ENCODE measurements at places on chromosomes 2 and 18.
A peak's percentile ranks its signal among the peaks of the same experiment; 100 is the strongest.

- DNase-seq = no peak
These were observed 478.1 kb upstream of the MAP2 start for GRCh38 chr2:208945719-208946256.

DNA sequence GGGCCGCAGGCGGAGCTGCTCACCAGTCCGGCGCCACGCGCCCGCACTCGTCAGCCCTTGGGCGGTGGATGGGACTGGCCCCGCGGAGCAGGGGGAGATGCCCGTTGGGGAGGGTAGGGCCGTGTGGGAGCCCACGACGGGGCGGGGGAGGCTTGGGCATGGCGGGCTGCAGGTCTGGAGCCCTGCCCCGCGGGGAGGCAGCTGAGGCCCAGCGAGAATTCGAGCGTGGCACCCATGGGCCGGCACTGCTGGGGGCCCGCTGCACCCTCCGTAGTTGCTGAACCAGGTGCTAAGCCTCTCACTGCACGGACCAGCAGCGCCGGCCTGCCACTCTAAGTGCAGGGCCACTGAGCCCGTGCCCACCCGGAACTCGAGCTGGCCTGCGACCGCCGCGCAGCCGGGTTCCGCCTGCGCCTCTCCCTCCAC is 182.4 kb upstream of the ERBB4 start:
- DNase-seq = no peak

DNA sequence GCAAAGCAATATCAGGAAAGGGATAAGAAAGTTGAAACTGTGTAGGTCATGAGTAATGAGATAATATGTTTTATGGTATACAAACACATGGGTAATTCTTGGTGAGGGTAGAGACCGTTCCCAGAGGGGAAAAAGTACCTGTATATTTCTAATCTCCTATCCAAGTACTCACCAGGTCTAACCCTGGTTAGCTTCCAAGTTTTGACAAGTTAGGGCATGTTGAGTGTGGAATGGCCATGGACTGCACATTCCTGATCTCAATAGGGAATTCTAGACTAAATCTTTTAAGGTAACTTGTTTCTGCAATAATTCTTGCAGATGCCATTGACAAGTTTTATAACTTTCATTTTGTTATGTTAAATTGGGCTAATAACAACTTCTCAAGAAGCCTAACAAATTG is 216.6 kb downstream of the SPAG16 start:
- DNase-seq = no peak

DNA sequence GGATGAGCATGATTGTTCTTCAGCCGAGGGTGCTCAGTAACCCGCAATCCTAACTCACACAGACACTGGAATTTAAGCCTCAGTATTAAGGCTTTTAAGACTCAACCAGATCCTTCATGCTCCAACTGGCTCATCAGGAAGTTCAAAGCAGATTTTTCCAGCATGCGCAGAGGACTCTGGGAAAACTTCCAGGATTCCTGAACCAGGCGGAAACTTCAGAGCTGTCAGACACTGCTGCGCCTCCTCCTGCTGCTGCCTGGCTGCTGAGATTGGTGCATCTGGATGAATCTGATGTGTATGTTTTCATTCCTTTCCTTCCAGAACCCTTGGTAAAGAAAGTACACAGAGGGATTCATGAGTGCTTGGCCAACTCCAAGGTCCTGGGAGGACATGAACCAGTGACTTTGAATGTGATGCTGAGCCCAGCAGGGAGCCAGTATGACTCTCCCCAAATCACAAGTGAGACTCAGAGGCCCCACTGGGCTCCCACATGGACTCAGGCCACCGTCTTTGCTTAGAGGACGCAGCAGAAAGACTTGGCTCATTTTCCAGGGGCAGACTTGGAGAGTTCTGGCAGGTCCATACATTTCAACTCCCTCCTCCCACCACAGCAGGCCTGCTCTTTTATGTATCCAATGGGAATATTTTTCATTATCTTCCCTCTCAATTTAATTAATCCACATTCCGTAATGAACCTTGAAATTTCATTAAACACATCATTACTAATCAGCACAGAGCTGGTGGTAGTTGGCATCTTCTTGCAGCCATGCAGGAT is 143.5 kb upstream of the HDAC4 start:
- no peak for DNase-seq

DNA sequence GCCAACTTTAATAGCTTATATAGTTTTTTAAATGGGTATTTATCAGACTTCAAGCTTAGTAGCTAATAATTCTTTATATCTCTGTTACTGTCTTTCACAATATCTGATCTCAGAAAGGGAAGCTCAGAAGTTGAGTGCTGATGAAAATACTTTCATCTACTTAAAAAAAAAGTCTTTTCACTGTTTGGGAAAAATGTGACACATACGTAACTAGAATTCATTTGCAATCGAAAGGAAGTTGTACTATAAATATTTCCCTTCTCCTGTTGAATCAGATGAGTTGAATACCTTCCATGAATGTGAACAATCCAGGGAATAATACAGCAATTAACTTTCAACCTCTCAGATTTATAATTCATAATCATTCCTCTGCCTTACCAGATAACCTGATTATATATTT is 811 bp upstream of the SCG2 start:
- DNase-seq = no peak

- DNase-seq = no peak
These were observed 1.2 kb upstream of the TRAPPC8 start for GRCh38 chr18:31943878-31944816.

- DNase-seq = no peak
These were observed 23.1 kb downstream of the COL3A1 start for GRCh38 chr2:188997263-188997662.

- DNase-seq = no peak
These were observed 572 bp downstream of the INPP4A start for GRCh38 chr2:98445177-98445682.

DNA sequence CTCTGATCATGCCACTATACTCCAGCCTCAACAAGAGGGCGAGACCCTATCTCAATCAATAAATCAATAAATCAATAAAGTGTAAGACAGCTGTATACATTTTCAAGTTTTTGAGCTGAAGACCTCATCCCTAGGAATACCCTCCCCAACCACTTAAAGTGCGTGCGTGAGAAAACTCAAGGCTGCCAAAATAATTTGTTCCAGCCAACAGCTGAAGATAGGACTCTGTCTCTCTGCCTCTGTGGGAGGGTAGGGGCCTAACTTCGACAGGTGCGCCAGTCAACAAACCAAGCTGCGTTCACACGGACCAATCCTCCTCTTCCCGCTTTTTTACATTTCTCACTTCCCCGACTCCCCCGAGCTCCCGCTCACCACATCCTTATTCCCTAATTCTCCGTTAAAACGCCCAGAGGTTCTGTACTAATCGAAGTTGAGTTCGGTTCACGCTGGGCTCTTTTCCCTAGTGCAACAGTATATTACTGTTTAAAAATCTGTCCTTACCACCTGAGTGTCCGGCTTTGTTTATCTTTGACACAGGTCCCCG is 618 bp downstream of the POLR2D start:
- no peak for DNase-seq

DNA sequence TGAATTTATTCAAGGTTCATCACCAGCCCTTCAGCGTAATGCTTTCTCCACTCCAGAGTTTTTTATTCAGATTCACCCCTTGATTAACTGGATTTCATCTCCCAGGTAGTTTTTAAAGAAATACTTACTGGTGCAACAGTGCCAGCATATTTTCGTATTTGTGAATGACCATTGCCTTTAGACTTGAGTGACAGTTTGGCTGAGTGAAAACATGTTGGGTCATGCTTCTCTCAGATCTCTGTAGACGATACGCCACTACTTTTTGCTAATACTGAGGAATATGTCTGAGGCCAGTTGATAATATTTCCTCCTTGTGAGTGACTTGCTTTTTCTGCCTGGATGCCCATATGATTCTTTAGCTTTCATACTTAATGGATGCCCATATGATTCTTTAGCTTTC is 51.5 kb downstream of the CYP26B1 start:
- no peak for DNase-seq

DNA sequence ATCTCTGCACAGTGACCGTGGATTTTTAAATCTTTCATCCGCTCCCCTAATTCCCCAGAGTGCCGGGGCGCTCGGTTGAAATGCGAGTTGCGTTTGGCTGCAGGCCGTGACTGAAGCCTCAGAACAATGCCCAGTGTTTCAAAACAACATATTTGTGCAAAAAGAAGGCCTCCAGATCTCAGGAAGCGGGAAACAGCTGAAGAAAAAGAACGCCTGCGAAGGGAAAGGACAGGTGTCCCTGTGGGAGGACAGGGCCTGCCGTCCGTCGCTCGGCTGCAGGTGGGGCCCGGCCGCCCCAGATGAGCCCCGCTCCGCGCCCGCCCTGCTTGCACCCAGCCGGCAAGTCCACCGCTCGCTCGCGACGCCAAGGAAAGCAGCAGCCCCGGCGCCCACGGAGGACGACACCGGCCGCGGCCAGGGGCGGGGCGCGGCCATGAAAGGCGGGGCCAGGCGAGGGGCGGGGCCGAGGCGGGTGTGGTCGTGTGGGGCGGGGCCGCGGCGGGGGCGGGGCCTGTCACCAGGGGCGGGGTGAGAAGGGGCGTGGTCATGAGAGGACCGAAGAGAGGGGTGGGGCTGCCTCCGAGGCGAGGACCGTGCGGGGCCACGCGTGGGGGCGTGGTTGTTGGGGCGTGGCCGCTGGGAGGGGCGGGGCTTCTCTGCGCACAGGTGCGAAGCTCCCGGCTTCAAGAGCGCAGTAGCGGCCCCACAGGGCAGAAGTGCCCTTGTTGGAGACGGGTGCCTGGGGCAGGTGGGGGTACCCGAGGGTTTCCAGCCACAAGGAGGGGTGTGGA is 17.6 kb upstream of the BOK start:
- no peak for DNase-seq

- DNase-seq = peak; percentile 75
These were observed 4.3 kb downstream of the IGFBP5 start for GRCh38 chr2:216690853-216691741.

DNA sequence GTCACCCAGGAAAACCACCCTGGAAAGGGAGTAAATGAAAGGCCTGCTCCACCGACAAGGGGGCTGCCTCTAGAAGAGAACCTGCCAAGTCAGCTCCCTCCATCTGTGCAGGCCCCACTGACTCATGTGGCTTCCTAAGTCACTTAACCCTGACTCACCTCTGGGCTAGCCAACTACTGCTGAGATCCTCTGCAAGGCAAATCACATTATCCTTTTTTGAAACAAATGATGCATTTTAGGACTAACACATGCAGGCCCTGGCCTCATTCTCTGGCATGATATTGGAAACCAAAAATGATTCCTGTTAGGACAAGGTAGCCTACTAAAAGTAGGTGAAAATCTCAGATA is 474.6 kb downstream of the EPHA4 start:
- no peak for DNase-seq

GRCh38 chr2:62149708-62150107 is 46.2 kb upstream of the B3GNT2 start:
- no peak for DNase-seq
